ENCODE measurements at places on chromosomes 4 and X.

GRCh38 chr4:113212613-113213012 lies 163.2 kb downstream of the ANK2 start:
- DNase-seq: no peak

GRCh38 chrX:46029777-46030176 lies 515.4 kb downstream of the ZNF674 start:
- peak; percentile 98 for DNase-seq

DNA sequence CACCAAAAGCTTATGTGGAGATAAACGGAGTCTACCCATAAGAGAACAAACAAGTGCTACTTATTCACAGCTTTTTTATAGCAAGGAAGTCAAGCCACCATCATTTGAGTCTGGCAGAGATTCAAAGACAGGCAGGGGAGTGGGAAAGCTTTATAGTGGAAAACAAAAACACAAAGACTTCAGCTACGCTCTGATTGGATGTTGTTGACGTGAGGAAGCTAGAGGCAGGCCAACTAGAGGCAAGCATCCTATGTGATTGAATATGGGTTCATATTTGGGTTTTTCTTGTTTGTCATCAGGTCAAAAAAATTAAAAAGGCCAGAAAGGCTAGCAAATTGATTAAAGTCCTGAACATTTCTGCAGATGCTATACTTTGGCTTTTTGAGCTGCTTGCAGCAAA lies 719 bp upstream of the TCEAL4 start:
- peak; percentile 47 for DNase-seq

DNA sequence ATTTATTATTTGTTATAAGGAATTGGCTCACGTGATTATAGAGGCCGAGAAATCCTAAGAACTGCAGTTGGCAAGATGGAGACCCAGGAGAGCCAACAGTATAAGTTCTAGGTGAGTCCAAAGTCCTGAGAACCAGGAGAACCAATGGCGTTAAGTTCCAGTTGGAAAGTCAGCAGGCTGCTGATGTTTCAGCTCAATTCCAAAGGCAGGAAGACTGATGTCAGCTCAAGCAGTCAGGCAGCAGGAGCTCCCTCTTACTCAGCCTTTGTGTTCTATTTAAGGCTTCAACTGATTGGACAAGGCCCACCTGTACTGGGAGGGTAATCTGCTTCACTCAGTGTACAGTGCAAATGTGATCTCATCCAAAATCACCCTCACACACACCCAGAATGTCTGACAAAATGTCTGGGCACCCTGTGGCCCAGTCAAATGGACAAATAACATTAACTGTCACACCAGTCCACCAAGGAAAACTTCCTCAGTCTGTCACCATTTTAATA lies 30.8 kb upstream of the TBL1X start:
- DNase-seq: no peak

GRCh38 chrX:153924149-153924861 lies 1.8 kb downstream of the ARHGAP4 start:
- DNase-seq: peak; percentile 12
